ENCODE measurements at places on chromosomes 5 and 9. TPM values are rescaled to one million over a fixed set of nuclear protein-coding genes. Genes with fewer than 3 reads are reported as not detected.

SAXO1 gene
- under 0.01 TPM for total RNA-seq

GZMA gene
- not detected for total RNA-seq

SIT1 gene
- not detected for total RNA-seq

STK32A gene
- 7.8 TPM for total RNA-seq

ZBED3 gene
- total RNA-seq: 4.4 TPM

PCDHB2 gene
- total RNA-seq: 20.3 TPM

PCDHB4 gene
- 11.0 TPM for total RNA-seq

SHISAL2B gene
- total RNA-seq: not detected

STKLD1 gene
- 1.6 TPM for total RNA-seq

MYOZ3 gene
- total RNA-seq: 2.2 TPM

PRDM9 gene
- not detected for total RNA-seq

MRPL36 gene
- total RNA-seq: 19.4 TPM

PRRX2 gene
- not detected for total RNA-seq

SLC25A25 gene
- total RNA-seq: 29.4 TPM

DNAJB5 gene
- total RNA-seq: 47.9 TPM

SH3RF2 gene
- total RNA-seq: 0.94 TPM

CXCL14 gene
- 7.8 TPM for total RNA-seq

LSM11 gene
- total RNA-seq: 72.3 TPM

PDLIM7 gene
- total RNA-seq: 9.1 TPM

PCDHB13 gene
- 29.7 TPM for total RNA-seq

ITGA1 gene
- total RNA-seq: 8.1 TPM

NRG2 gene
- 8.1 TPM for total RNA-seq

ZNF618 gene
- total RNA-seq: 14.4 TPM

IFNK gene
- total RNA-seq: not detected

AIF1L gene
- 21.0 TPM for total RNA-seq

RANBP3L gene
- total RNA-seq: 3.8 TPM

RASEF gene
- total RNA-seq: 0.63 TPM

MEIKIN gene
- total RNA-seq: not detected

BNC2 gene
- total RNA-seq: 0.31 TPM

MYORG gene
- total RNA-seq: 6.6 TPM

CRHBP gene
- total RNA-seq: 2.8 TPM

CCDC192 gene
- not detected for total RNA-seq
